ENCODE measurements at places on chromosomes 6 and 20. TPM values are rescaled to one million over a fixed set of nuclear protein-coding genes. Genes with fewer than 3 reads are reported as not detected.

SNRPB gene
- total RNA-seq = 79.1 TPM

SNAP91 gene
- total RNA-seq = 0.52 TPM

RFX6 gene
- total RNA-seq = not detected

HTR1E gene
- total RNA-seq = not detected

TTK gene
- 21.8 TPM for total RNA-seq

FOXC1 gene
- total RNA-seq = 88.4 TPM

ZBTB46 gene
- 4.4 TPM for total RNA-seq

VGLL2 gene
- total RNA-seq = not detected

SLC22A7 gene
- not detected for total RNA-seq

SIRPD gene
- not detected for total RNA-seq

PRDM13 gene
- total RNA-seq = not detected

SEMG1 gene
- total RNA-seq = not detected

PRL gene
- total RNA-seq = 0.11 TPM

EPPIN gene
- total RNA-seq = not detected

NHSL1 gene
- 7.0 TPM for total RNA-seq

VSTM2L gene
- 1.4 TPM for total RNA-seq

RSPO3 gene
- 19.3 TPM for total RNA-seq

TULP1 gene
- total RNA-seq = not detected

BTN1A1 gene
- not detected for total RNA-seq

SPATS1 gene
- not detected for total RNA-seq

GTSF1L gene
- not detected for total RNA-seq

KCNK17 gene
- total RNA-seq = not detected

TSPO2 gene
- total RNA-seq = not detected

HBS1L gene
- total RNA-seq = 125 TPM

BNIP5 gene
- total RNA-seq = not detected

FAM83D gene
- total RNA-seq = 12.8 TPM

MCCD1 gene
- total RNA-seq = not detected

SLC17A9 gene
- total RNA-seq = 6.9 TPM

All from articular chondrocyte of knee joint (primary cell).